ENCODE measurements at places on chromosomes 6 and 20.

GRCh38 chr6:126807876-126808275 lies 310.6 kb upstream of the RSPO3 start:
- DNase-seq: no peak

DNA sequence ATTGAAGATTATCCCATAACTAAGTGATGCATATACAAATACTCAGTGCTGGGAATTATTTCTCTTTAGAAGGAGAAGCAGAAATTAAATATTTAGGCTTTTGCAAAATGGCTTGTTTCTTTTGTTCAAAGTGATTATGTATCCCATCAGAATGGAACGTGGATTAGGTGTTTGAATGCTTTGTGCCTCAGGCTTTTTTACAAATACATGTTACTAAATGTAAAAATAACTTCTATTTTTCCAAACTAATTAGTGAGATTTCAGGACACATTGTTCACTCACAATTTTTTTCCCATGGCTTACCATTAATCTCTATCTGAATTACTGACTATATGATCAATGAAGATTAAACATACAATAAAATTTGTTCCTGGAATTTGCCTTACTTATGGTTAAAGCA lies 925.9 kb upstream of the CITED2 start:
- no peak for DNase-seq

- DNase-seq: no peak
Measured at GRCh38 chr6:29502597-29502996, 14.8 kb upstream of the MAS1L start.

DNA sequence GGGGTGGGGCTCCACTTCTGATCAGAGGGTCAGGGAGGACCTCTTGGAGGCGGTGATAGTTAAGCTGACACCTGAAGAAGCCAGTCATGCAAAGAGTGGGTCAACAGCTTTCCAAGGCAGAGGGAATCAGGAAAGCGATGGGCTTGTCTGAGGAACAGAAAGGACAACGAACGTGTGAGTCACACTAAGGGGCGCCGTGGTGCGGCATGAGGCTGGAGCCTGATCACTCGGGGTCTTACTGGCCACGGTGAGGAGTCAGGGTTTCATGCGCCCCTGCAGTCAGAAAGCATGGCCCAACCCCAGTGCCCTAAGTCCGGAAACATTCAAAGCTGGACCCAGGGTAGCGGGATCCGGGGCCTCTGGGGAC lies 50.6 kb upstream of the SLC32A1 start:
- peak; percentile 20 for DNase-seq

DNA sequence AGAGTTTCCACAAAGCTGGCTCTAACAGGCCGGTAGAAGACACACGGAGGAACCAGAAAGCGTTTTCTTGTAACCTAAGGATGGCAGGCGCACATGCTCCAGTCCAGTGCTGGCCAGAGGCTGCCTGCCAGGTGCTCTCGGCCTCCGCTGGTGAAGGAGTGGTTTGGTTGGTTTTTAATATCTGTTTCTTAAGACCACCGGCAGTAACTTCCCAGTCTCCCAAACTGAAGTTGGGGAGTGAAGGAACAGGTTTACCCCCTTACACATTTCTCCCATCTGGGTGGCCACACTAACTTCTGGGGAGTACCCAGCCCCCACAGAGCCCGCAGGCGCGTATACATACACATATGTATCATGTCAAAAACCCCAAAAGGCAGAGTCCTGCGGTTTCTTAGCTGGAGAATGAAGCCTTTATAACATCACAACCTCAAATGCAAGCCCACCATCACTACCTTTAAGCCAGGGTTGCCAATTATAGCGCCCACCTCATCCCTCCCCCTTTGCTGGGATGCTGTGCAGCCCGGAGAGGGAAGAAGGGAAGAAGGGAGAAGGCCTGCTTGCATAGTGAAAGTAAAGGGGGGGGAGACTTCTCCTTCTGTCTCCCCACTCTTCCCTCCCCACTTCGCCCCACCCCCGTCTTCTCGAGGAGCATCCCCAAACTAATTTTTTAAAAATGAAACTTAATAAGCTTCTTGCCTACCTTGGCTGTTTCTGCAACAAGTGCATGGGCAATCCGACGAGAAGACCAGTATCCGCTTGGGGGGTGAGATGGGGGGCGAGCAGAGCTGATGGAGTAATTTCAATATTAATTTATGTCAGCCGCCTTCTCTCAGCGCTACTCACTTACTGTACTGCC lies 1.0 kb downstream of the TRERF1 start:
- DNase-seq: peak; percentile 66

GRCh38 chr20:11919581-11919980 lies 1.9 kb downstream of the BTBD3 start:
- no peak for DNase-seq

GRCh38 chr6:131694832-131695426 lies 6.3 kb downstream of the OR2A4 start:
- peak; percentile 45 for DNase-seq

DNA sequence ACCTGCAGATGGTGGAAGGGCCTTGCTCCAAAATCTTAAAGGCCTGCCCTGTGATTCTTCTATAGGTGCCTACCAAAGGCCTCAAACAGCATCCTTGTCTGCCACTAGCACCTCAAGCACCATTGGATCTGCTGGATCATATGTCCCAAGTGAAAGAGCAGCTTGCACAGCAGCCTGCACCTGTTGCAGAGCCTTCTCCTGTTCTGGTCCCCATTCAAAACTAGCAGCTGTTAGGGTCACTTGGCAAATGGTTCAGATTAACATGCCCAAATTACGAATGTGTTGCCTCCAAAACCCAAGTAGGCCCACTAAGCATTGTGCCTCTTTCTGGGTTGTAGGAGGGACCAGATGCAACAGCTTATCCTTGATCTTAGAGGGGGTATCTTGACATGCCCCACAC lies 99.6 kb upstream of the F13A1 start:
- DNase-seq: no peak

- DNase-seq: no peak
Measured at GRCh38 chr20:63457737-63458136, 14.7 kb downstream of the KCNQ2 start.

- DNase-seq: no peak
Measured at GRCh38 chr6:87684895-87685654, 17.0 kb downstream of the AKIRIN2 start.

GRCh38 chr6:10591422-10592160 lies 70.4 kb downstream of the GCNT2 start:
- no peak for DNase-seq

DNA sequence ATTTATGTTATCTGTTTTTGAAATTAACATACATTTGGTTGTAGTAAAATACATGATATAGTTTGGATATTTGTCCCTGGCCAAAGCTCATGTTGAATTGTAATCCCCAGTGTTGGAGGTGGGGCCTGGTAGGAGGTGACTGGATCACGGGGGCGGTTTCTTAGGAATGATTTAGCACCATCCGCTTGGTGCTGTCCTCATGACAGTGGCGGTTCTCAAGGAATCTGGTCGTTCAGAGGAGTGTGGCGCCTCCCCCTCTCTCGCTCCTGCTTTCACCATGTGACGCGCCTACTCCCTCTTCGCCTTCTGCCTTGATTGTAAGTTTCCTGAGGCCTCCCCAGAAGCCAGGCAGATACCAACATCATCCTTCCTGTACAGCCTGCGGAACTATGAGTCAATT lies 29.0 kb downstream of the CTCFL start:
- DNase-seq: no peak

DNA sequence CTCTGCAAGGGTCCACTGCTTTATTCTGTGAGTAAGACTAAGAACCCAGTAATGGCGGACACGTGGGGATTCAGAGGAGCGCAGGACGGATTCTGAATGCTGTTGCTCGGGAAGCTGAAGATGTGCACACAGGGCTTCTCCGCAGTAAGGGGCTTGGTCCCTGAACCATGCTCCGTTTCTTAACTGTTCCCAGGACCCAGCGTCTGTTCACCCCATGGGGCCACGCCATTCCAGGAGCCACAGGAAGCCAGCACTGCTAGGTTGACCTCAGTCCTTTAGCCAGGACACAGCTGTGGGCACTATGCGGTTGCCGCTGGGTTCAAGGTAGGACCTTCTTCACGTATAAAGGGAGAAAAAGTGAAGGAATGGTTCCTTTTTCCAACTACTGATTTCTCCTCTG lies 59.8 kb downstream of the IRF4 start:
- DNase-seq: no peak

DNA sequence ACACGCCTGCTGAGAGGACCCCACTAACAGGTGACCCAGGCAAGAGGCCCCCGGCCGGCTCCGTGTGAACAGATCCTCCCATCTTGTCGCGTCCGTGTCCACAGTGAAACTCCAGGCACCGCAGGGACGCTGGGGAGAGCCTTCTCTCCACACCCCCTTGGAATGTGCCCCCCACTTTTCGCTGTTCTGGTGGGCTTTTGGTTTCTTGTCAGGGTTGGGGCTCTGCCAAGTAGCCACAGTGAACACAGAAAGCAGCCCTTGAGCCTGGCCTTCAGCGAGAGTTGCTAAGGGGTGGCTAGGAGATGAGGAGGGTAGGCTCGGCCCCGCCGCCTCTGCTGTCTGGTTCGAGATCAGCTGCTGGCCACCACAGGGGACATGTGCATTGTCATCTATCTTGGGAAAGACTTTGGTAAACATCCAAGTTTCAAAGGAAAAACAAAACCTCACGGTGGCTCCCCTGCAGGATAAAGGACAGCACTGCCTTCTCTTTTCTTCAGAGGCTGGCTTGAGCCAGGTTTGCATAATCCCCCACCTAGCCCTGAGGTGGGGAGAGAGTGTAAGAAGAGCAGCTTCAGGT lies 22.7 kb downstream of the SYNDIG1 start:
- no peak for DNase-seq

Measured in activated CD4-positive, alpha-beta memory T cell treated with anti-CD3 and anti-CD28 coated beads for 36 hours (primary cell).